ENCODE measurements at places on chromosomes 6 and 20.

GRCh38 chr6:81531869-81532561 is 220.5 kb downstream of the TENT5A start:
- DNase-seq, result no peak

GRCh38 chr6:167745670-167746389 is 80.9 kb upstream of the AFDN start:
- no peak for DNase-seq

DNA sequence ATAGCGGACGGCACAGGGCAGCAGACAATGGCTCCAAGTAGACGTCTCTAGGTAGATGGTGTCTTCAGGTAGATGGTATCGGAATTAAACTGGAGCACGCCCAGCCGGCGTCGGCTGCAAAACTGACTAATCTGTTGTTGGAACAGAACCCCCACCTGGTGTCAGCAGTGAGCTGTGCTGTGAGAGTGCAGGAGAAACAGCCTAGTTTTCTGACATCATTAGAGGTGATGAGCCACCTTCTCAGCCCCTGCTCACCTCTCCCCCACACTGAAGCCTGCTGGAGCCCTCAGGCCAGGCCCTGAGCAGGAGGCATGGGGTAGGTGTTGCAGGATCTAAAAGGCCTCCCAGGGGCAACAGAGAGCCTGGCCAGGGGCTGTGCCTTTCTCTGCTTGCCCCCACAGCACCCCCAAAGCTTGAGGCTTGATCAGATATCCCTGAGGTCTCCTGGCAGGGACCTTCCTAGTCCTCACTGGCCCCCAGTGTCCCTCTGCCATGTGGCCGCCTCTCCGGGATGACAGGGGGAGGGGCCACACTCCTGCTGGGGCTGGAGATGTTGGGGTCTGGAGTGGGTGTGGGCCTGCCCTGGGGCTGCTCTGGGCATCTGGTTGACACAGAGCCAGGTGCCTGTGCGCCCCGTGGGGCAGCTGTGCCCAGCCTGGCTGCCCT is 6.9 kb upstream of the HELZ2 start:
- peak; percentile 59 for DNase-seq

- DNase-seq, result no peak
Observed at GRCh38 chr6:36432151-36432671, 10.4 kb downstream of the PXT1 start.

DNA sequence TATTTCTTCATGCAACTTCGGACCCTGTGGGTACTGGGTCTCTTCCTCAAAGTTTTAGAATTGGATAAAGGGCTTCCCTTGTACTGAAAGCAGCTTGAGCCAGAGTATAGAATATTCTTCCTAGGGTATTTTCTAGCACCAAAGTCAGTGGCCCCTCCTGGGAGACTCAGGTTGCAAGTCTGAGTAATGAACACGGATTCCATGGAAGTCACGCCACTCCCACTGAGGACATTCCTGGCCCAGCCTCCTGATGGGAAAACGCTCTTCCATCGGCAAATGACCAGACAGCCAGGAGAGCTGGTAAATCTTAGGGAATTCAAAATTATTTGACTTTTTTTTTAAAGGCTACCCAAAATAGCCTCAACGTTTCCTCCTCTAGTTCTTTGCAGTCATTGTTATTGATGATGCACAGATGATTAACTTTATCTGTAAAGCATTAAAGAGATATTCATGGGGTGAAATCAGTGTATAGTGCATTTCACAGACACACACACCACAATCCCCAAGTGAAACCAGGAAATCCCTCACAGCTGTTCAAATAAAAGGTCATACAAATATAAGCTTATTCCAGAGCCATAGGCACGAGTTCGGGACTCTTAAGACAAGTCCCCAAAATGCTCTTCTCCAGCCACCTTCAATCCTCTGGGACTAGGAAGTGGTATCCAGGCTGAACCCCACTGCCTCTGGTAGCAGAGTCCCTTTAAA is 248.8 kb downstream of the SOD2 start:
- DNase-seq, result no peak

GRCh38 chr6:29800254-29800653 is 27.4 kb upstream of the HLA-G start:
- DNase-seq, result no peak
